ENCODE measurements at places on chromosomes 5 and 9.

DNA sequence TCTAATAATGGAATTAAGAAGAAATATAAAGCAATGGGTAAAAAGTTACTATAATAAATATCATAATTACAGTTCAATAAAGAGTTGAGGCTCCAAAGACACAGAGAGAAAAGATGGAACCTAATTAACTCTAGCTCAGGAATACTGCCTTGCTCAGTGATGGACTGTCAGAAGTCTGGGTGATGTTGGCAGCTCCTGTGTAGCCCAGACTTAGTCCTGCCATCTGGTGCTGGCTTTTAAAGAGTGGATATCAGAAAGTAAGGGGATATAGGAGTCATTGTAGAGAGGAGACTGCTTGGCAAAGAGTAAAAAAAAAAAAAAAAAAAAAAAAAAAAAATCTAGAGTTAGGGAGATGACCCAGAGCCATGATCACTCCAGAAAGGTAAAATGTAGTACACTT, 551.9 kb upstream of the DMAC1 start:
- DNase-seq = no peak

DNA sequence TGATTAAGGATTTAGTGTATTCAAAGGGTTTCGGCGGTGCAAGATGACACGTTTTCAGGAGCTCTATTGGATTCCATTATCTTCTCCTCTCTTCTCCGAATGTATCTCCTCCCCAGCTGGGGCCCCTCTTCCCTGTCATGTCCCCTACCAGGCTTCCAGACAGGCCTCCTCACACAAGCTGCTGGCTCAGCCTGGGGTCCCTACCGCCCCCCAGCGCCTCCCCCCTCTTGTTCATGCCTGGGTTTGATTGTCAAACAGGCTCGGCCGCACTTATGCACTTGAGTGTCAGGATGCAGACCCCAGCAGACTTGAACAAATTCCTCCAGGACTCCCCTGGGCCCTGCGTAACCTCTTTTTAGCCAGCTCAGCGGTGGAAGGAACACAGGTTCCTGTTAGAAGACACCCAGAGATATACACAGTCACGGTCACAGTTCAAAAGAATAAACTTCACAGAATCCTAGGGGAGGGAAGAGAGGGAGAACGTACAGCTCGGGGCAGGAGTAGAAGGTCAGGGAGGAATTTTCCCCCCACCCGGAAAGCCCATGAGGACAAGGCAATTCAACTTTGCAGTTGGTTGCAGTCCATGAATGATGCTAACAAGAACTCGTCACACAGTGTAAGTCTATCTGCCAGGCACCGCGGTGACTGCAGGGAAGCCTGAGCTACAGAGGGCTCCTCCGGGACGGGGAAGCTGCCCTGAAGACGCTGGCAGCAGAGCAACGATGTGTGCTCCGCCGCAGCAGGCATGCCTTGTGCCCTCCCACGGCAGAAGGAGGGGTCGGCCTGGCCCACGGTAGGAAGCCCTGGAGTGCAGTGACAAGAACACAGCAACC, 560.0 kb downstream of the BNC2 start:
- no peak for DNase-seq

- DNase-seq = peak; percentile 63
Observed at GRCh38 chr9:114387680-114388356, at the start of gene AKNA. Gene AKNA (minus strand): TSS chr9:114387982. CDS start chr9:114381333, 6,649 bp downstream.

- no peak for DNase-seq
Observed at GRCh38 chr9:13719446-13719845, 440.0 kb upstream of the MPDZ start.

DNA sequence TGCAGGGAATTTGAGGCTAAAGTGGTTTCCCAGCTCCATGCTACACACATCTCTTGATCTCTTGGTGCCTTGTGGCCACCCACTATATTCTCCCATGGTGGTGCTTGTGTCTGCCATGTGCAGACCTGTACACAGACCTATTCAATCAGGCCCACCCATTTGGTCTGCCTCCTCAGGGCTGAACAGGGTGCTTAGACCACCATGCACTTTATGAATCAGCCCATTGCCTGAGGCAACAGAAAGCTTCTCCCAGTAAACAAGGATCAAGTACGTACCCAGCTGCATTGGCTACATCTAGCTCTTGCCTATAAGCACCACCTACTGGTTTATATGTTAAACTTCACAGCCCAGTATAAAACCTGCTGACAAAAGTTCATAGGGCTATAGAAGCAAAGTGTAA, 664.3 kb upstream of the EDIL3 start:
- DNase-seq = peak; percentile 92

GRCh38 chr9:108639696-108640095, 216.1 kb downstream of the ACTL7B start:
- no peak for DNase-seq

DNA sequence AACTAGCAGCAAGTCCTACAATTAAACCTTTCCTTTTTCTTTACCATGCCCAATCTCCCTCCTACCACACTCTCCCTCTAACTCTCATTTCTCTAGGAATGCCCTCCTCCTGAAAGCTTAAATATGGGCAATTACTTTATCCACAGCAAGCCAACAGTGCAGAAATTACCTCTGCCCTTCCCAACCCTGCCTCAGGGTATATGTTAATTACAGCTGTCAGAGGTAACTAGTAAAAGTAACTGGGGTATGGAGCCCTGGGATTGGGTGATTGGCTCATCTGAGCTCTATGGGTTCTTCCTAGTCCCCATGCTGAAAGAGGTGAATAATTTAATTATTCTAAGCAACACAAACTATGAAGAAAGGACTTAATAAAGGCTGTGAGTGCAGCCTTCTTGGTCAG, 478.9 kb upstream of the NMUR2 start:
- no peak for DNase-seq

GRCh38 chr5:4614088-4614487, 526.0 kb upstream of the ADAMTS16 start:
- DNase-seq = peak; percentile 63

DNA sequence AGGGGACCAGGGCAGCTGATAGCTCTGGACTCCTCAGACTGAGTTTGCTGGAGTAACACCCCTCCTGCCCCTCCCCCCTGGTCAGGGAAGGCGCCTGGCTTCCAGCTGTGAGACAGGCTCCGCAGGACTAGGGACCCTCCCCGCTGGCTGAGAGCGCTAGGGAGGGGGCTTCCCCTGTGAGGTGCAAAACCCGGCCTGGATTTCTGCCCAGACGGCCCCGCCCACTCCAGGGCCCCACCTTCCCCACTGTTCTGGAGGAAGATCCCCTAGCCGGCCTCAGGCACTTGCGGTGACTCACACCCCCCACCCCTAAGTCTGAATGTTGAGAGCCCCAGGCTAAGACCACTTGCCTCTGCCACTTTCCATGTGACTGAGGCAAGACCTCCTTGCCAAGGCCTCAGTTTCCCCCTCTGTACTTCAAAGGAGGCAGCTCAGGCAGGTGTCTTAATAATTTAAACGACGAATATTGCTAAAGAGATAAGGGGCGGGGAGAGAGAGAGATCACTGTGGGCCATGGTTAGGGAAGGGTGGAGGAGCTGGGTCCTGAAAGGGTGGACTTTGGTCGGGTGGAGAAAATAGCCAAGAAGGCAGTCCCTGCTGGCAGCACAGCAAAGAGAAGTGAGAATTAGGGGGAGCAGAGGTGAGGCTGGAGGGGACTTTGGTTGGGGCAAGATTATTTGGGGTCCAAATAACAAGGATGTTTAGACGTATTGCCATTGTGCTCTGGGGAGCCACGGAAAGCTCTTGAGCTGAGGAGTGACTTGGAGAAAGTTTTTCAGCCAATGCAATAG, 1.0 kb upstream of the DAB2IP start:
- DNase-seq = no peak

DNA sequence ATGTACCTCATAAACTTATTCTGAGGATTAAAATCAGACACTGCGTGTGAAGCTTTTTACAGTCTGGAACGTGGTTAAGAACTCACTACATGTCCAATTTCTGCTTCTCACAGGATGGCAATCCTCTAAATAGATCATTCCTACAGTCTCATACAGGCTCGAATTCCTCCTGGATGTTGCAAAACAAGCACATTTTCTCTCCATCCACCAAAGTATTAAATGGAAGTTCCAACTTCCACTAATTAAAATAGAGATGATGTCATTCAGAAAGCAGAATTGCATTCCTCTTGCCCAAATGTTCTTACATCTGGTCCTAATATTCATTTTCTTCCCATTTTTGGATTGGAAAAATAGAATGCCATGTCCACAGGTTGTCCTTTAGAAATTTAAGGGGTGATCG, 145.5 kb upstream of the PCA3 start:
- DNase-seq = no peak

- DNase-seq = no peak
Observed at GRCh38 chr5:1027631-1028441, 19.2 kb downstream of the NKD2 start.

- DNase-seq = no peak
Observed at GRCh38 chr5:180632768-180633167, 16.6 kb downstream of the FLT4 start.

DNA sequence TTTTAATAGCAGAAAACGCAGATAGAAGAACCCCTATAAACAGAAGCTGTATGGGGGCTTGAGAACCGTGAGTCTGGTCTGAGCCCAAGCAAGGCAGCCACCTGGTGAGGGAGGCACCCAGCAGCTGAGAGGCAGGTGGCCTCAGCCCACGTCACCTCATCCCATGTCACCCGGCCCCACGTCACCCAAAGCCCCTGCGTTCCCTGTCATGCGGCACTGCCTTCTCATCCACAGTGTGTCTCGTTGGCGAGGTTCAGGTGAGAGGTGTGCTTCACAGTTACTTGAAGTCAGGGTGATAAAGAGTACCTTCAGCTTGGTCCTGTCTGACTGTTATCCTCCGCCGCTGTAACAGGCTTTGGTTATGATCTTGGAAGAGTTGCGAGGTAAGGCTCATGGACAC, 80.6 kb upstream of the IRX4 start:
- DNase-seq = no peak
